Amniotic stem cell (primary cell): ENCODE measurements at places on chromosomes 6 and 20.
A peak's percentile ranks its signal among the peaks of the same experiment; 100 is the strongest.

DNA sequence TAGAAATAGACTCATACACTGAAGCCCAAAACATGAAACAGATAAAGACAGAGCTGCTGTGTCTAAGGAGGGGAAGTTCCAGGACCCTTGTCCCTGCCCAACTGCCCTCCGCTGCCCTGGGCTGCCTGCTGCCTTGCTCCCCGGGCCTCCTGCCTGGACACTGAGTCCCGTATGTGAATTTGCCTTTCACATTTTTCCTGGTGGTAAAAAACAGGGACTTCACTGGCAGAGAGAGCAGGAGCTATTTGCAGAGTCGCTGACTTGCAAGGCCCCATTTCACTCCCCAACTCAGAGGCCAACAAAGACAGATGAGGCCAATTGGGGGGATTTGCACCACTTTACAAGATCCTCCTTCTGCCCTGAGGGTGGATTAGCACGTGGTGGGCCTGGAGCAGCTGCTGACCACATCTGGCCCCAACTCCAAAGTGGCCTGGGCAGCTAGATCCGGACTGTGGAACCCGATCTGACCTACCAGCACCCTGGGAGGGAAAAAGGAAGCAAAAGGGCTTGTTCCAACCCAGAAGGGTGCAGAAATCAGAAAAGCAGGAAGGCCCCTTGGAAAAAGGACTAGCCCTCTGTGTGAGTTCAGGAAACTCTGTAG is 61.4 kb downstream of the NOL4L start:
- DNase-seq: no peak

- no peak for DNase-seq
Measured at GRCh38 chr6:5159162-5159561, 74.0 kb downstream of the PPP1R3G start.

DNA sequence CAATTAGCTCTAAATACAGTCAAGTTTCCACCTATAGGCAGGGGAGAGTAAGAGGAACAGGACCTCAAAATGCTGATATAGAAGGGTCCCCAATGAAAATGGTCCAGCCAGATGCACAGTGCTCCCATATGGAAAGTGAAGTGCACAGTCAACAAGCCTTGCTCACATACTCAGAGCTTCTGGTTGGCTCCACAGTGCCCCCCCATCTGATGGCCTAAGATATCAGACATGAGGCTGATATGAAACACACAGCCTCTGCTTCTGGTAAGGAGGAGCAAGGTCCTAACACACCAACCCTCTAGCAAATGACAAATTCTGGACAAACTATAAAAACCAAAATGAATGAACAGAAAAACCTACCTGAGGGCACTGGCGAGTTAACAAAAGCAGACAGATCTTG is 111.4 kb upstream of the EMILIN3 start:
- no peak for DNase-seq

DNA sequence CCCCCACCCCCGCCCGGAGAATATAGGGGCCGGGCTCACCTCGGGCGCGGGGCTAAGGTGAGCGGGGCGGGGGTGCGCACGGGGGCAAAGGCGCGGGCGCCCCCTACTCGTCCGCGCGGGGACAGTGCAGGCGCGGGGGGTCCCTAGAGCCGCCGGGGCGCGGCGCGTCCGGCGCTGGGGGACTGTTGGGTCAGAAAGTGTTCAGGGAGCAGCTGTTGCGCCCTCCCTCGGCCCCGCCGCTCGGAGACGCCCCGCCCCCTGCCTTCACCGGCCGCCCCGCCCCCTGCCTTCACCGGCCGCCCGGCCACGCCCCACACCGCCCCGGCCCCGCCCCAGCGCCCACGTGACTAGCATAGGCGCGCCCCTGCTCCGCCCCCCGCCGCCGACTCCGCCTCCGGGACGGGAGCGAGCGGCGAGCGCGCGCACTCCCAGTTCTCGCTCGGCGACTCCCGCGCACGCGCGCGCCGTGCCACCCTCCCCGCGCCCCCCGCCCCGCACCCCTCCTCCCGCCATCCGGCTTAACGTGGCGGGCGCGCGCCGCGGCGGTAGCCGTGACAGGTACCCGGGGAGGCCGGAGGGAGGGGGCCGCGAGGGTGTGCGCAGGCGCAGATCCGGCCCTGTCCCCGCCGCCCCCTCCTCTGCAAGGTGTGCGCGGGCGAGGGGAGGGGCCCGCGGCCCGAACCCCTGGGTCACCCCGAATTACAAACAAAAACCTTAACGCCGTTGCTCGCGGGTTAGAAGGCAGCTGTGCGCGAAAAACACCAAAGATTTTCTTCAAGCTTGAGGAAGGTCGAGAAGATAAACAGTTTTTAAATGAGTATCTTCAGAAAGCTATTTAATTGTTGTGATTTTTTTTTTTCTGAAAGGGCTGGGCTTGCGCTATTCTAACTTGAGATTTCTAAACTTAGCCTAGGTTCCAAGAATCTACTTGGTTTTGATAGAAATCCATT is 704 bp upstream of the ZNF217 start:
- peak; percentile 82 for DNase-seq

DNA sequence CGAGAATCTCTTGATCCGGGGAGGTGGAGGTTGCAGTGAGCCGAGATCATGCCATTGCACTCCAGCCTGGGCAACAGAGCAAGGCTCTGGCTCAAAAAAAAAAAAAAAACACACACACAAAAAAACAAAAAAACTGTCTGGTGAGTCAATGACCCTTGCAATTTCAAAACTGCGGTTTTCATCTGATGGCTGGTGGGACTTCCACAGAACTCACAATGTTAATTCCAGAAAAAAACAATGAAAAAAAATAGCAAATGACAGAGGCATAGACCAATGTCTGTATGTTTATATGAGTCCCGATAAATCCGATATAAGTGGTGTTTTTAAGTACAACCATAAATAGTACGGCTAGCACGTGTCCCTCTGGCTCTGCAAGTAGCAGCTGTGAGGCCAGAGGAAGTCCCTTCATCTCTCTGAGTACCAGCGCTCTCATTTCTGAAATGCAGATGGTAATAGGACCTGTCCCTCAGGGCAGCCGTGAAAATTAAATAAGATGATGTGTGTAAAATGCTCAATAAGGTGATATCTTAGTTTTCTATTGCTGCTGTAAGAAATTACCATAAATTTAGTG is 21.9 kb upstream of the PTPN1 start:
- no peak for DNase-seq

DNA sequence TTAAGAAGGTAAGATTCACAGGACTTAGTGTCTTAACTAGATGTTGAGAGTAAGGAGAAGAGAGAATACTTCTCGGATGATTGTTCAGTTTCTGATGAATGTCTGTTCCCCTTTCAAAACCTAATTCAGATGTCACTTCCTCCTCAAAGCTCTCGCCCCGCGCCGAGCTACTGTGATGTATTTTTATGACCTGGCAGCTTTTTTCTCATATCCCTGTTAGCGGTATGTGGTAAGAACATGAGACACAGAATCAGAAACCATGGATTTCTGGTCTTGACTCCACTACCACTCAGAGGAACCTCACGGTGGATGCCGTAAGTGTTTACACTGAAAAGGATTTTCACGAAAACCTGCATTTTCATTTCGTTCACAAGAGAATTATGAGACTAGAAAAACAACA is 48.4 kb downstream of the CEP43 start:
- no peak for DNase-seq

DNA sequence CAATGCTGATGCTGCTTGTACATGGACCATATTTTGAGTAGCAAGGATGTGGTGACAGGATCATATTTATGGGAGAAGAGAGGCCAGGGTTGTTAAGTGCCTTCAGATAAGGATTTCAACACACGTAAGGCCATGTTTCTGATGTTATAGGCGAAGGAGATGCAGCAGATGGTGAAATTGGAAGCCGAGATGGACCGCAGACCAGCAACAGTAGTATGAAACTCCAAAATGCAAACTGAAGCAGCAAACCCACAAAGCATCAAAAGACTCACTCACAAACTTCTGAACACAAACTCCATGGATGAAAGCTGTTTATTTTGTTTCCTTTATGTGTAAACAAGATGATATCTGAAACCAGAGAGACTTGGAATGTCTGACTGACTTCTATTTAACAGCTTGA is 35.6 kb upstream of the LAMP5 start:
- no peak for DNase-seq

- peak; percentile 71 for DNase-seq
Measured at GRCh38 chr6:26304797-26305640, 60.0 kb upstream of the BTN3A2 start.

- DNase-seq: no peak
Measured at GRCh38 chr20:51594236-51595057, 51.9 kb upstream of the NFATC2 start.

DNA sequence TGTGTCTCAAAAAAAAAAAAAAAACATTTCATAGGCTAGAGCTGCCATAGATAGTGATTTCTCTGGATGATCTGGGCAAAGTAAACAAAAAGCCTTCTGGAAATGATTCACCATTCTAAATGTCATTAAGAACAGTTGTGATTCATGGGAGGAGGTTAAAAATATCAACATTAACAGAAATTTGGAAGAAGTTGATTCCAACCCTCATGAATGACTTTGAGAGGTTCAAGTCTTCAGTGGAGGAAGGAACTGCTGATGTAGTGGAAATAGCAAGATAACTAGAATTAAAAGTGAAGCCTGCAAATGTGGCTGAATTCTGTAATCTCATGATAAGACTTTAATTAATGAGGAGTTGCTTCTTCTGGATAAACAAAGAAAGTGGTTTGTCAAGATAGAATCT is 26.8 kb upstream of the MMP24 start:
- DNase-seq: no peak

DNA sequence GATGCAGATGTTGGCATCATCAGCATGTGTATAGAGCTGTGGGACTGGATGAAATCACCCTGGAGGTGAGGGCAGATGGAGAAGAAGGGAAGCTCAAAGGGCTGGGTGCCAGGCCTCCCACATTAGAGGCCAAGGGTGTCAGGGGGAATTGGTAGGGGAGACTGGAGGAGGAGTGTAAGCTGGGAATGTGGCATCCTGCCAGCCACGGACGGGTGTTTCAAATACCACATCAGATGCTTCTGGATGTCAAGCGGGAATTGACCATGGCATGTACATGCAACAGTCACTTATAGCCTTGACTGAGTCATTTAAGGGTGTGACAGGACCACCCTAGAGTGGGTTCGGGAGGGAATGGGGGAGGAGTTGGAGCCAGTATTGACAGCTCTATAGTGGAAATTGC is 9.6 kb downstream of the ERGIC3 start:
- DNase-seq: no peak

DNA sequence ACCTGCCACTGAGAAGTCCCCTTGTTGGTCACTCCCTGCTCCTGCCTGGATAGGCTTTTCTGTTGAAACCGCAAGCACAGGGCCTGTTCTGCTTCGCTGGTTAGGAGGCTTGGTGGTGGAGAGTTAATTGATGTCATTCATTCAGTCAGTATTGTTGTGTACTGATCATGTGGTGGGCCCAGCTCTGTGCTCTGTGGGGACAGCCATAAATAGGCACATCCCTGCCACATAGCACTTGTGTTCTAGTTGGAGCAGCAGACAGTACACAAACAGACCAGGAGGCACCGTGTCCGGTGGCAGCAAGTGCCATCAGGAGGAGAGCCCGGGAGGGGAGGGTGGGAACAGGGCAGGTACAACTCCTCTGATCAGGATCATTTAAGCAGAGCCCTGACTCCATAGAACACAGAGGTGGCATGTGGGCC is 155.2 kb upstream of the INSM1 start:
- no peak for DNase-seq

GRCh38 chr20:57568960-57569359 is 8.1 kb downstream of the PCK1 start:
- DNase-seq: no peak

DNA sequence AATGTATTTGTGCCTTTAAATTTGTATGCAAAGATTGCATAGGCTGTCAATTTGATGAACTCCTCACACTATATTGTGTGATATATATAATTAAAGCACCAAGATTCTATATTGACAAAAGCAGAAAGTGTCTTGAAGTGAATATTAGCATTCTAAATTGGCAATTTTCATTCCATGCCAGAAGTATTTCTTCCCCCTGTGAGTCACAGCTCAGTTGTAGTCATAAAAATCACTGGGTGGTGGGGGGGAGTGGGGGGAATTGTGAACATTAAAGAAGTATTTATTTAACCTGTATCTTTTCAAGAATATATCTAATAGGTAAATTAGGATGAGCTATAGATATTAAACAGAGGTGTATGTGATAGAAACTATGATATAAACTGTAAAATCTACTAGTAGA is 3.1 kb upstream of the ARMC2 start:
- DNase-seq: no peak

DNA sequence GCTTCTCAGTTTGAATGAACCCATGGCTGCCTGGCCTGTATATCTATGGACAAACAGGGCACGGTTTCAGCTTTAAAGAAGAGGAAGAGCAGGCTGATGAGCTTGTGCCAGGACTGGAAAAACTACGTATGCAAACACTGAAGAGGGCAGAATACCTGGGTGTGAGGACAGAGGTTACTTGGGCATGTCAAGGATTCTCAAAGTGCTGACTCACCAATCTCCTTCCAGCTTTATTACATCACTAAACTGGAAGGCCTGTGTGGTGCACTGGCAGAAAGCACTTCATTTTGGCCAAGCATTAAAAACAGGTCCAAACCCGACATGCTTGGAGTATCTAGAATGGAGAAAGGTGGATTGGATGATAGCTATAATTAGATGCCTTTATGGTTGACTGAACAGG is 95.2 kb downstream of the GMPR start:
- no peak for DNase-seq

DNA sequence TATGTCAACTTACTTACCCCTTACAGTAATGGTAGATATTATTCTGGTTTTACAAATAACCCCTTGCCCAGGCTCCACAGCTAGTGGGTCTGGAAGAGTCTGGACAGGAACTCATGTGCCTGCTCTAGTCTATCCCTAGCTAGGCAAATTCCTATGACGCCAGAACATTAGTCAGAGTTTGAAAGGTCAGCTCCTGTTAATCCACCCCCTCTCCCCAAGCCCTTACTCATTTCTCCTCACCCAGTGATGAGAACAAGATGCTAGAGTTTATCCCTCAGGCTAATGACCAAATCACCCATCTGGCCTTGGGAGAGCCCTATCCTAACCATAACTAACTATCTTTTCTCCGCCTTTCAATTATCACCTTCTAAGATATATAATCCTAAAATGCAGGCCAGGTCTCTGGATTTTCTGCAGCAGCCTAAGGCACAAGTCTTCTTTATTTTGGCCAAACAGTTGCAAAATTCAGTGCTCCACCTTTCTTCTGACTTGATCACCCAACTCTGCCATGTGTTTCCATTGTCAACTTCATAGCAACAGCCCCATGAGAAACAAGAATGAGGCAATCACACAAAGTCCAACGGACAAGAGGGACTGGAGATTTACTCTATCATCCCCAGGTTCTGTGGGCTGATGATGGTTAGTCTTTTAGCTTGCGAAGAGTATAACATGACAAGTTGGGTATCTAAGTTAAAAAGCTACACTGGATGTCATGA is 113.3 kb downstream of the TASP1 start:
- DNase-seq: peak; percentile 76

- no peak for DNase-seq
Measured at GRCh38 chr6:3263096-3263495, 4.3 kb downstream of the PSMG4 start.

GRCh38 chr6:158765499-158766068 is 53.6 kb downstream of the EZR start:
- no peak for DNase-seq
